Karpas-422 (cell line): ENCODE measurements at places on chromosomes 2 and 18.

GRCh38 chr2:192025637-192026036 lies 169.1 kb downstream of the TMEFF2 start:
- no peak for DNase-seq

- no peak for DNase-seq
Measured at GRCh38 chr2:29108225-29108624, 7.0 kb upstream of the CLIP4 start.

DNA sequence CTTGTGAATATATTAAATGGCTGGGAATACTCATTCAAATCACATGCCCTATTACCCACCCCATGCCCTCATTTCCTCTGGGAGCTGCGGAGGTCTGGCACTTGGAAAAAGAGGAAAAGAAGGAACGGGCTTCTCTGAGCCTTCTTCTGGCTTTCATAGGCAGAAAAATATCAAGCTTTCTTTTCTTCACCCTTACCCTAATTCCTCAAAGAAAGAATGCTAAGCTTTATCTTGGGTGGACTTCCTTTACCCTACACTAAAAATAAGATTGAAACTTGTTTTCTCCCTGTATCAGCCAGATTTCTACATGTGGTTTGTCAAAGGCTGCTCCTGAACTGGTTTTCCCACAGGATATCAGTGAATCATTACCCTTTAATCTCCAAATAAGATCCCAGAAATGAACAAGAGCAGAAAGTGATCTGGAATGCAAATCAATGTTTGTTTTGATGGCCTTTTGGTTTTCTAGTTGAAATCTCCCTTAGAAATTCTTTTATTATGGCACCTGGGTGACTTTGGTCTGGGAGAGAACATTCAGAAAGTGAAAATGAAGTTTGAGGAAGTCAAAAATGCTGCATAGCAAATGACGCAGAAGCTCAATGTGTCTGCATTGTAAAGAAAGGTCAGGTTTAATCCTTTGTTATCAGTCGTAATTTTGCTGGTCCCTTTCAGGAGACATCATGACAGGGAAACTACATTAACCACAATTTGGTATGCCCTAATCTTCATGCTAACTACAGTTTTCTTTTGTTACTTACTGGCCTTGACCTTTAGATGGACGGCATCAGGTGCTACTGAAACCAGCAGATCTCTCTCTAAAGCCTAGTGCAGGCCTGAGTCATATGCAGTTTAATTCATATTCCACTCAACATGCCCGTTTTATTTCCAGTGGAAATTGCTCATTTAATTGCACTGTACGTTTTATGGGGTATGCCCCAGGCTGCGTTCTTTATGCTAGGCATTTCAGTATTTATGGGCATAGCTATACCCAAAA lies 46.6 kb upstream of the HNRNPA3 start:
- DNase-seq = peak; percentile 74

DNA sequence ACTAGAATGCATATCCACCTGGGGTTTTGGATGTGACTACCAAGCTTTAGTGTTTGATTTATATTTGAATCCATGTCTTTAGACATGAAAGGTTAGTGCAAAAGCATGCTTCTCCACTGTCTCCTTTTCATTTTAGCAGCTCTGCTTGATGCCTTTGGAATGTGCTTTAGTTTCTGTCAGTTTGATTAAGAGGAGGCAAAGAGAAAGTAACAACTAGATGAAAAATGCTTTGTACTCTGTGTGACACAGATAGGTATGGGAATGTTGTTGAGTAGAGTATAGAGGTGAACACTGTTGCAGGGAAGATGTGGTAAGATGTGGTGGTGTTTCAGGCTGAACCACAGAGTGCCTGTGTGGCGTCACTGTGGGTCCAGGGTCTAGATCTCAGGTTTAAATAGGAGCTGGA lies 19.8 kb downstream of the PIK3C3 start:
- no peak for DNase-seq

- peak; percentile 53 for DNase-seq
Measured at GRCh38 chr2:22124003-22124402, 1000.2 kb downstream of the TDRD15 start.

GRCh38 chr2:97716695-97717612 lies 3.6 kb downstream of the ZAP70 start:
- DNase-seq = no peak

DNA sequence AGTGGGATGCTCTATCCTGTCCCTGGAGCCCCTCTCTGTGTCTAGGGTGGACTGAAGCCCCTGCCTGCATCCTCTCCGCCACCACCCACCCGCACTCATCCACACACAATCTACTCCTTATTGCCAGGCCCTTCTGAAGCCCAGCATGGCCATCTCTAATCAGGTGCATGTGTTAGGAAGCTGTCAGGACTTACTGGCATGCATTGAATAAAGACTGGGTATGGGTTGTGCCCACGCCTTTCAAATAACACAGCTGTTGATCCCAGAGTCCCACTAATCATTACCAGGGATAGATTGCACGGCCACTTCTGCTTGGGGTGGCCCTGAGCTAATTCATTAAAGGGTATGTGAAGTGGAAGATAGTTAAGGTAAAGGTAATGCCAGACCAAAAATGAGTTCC lies 88.4 kb downstream of the CABLES1 start:
- DNase-seq = no peak

GRCh38 chr2:144099780-144100377 lies 420.0 kb downstream of the ZEB2 start:
- no peak for DNase-seq

GRCh38 chr2:145194673-145195072 lies 674.8 kb upstream of the ZEB2 start:
- DNase-seq = no peak

DNA sequence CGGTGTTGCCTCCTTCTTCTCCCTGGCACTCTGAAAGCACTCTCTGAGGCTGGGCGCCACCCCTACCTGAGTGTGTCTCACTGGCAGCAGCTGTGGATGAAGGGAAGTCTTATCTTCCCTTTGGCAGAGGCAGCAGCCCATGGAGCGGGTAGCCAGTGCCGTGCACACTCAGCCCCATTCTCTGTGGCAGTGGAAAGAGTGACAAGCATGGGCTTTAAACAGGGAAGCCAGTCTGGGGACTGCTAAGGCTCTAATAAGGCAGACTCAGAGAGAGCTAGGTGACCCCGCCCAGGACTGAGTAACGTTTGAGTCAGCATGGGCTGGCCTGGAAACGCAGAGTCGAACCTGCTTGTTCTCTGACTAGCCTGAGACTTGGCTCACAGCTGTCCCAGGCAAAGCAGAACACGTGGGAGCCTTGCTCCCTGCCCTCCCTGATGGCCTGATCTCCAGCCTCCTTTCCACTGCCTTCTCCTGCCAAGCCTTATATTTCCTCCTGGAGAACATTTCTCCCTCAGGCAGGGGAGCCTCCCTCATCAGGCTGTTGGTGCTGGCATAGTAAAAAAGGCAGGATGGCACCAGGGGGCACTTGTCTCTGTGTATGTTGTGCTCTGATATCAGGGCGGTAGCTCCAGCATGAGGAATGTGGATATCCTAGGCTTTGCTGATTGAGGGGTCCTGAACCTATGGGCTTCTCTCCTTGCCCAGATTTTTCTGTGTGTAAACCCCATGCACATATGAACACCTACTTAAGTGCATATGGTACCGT lies 93.9 kb upstream of the LGALSL start:
- DNase-seq = peak; percentile 65

DNA sequence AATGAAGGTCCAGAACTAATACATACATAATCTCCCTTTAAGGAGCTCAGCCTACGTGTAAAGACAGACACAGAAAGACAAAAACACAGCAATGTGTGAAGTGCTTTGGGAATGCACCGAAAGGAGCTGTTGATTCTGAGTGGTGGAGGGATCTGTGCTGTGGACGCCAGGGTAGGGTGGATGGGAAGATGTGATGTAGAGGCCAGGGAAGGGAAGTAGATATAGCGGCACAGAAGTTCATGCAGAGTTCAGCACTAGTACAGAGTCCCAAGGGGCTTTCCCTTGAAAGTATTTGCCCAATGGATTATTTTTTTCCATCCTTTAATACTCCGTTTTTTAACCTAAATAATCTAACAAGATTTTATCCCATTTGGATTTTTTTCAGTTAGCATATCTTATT lies 32.1 kb upstream of the DOCK10 start:
- DNase-seq = no peak

DNA sequence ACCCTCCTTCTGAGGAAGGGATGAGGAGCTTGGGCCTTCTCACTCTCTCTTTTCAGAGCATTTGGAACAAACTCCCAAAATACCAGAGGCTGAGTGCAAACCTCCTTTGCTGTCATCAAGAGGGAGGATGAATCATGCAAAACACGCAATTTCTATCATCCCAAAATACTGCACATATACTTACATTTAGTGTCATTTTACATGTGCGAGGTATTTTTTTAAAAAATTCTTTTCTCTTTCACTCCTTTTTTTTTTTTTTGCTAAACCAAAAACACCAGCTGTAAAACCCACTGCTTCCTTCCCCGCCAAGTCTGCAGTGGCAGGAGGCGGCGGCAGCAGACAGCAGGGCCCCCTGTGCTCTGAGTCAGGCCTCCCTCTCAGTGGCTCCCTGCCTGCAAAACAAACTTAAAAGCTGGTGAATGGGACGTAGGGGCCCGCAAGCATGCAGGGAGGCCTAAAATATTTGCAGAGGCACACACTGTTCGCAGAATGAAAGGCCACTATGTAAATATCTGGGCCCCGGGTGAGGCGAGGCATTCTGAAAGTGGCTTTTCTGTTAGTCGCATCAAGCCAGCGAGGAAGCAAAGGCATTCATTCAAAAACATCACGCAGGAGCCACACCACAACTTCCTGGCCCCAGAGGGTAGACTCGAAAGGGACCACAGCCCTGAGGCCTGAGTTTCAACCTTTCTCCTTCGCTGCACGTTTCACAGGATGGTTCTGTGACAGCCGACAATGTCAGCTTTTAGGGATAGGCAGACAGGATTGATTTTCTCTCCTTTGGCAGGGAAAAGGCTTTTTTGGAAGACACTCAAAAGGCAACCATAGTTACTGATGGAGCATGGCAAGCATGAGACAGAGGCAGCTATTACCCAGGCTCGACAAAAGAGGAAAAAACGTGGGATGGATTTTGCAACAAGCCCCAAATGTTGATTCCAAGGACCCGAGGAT lies 73.4 kb downstream of the ACTR2 start:
- peak; percentile 69 for DNase-seq

DNA sequence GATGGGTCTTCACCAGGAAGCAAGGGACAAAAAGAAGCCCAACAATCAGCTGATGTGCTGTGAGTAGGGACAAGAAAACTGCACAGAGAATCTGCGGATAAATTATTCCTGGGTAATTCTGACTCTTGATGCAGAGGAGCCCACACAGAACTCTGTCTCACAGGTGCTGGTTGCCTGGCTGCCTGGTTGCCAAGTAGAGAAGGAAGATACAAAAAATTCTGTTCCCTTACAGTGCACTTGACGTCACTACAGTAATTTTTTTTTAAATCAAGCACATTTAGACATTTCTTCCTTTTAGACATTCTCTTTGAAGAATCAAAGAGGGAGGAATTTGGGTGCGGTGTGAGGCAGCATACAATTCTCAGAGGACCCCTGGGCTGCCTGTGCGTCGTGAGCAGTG lies 152.1 kb upstream of the SIX3 start:
- no peak for DNase-seq

GRCh38 chr2:205807229-205807628 lies 124.9 kb downstream of the NRP2 start:
- DNase-seq = no peak

DNA sequence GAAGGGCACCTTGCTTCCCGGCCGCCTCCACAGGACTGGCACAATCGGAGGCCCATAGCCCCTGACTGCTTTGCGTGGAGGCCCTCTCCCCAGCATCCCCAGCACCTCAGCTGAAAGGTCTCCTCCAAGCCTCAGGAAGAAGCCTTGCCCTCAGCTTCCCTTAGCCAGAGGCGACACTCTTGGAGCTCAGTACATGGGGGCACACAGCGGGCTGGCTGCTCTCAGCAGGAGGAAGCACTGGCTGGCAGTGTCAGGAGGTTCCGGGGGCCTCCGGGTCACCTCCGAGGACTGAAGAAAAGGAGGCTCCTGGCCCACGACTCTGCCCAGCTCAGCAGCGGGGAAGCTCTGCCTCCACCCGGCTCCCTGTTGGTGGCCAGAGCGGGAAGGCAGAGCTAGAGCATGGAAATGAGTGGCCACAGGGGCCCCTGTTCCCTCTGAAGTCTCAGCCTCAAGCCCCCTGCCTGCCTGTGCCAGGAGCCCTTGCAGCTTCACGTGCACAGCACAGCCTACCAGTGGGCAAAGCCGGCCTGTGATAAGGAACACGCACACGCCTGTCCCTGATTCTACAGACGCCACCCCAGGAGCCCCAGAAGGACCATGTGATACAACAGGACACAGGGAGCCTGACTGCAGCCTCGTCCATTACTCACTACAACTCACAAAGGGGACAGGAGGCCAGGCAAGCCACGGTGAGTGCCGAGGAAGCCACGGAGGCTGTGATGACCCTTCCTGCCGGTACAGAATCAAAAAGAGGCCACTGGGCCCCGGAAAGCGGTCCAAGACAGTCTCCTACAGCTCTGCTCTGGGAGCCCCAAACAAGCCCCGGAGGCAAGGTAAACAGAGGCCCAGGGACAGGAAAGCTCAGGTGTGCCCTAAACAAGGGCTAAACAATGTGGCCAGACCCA lies 15.5 kb downstream of the HDAC4 start:
- no peak for DNase-seq

DNA sequence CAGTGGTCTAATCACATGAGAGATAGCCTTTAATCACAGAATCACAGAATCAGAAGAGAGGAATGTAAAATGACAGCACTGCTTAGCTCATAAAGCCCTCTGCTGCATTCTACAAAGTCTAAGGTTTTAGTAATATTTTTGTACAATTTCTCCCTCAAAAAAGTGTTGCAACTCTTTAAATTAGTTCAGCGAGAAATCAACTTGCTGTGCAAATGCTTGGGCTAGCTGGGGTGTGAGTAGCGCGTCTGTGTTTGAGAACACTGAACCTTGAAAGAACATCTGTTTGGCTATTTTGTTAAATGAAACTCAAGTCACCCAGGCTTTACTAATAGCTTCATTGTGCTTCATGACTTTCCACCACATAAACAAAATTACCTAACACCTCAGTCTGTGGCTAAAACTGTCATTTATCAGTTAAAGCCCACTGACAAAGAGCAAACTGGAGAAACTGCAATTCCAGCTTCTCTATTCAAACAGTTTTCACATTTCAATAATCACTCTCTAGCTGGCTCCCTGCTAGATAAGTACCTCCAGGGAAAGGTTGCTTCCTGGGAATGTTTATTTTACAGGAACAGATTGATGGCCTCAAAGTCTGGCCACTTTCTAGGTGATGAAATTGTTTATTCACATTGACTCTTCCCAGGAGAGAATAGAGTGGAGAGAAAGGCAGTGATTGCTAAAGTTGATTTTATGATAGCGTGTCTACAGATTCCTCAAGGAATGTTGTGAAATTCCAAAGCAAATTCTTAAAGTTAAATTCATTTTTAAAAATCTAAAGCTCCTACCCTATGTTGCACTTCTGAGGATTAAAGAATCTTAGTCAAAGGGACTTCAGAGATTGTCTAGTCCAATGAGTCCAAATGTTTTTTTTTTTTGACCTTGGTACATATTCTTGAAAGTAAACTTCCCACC lies 36.0 kb upstream of the STAT1 start:
- DNase-seq = no peak

DNA sequence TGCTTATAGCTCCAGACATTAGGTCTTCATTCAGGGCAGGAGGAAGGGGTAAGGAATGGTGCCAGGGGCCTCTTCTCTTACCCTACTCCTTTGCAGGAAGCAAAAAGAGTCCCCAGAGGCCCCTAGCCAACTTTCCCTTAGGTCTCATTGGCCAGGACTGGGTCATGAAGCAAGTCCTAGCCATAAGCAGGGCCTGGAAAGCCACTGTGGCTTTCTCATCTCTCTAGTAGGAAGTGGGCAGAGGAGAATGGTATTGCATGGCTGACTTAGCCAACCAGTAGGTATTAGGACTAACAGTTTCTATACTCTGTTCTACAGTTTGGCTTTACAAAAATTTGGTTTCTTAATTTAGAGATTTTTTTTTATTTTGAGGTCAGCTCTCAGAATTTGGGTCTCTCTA lies 4.8 kb downstream of the FAM228A start:
- no peak for DNase-seq
